Effector memory CD8-positive, alpha-beta T cell (primary cell): ENCODE measurements at places on chromosomes 5 and 9.

DNA sequence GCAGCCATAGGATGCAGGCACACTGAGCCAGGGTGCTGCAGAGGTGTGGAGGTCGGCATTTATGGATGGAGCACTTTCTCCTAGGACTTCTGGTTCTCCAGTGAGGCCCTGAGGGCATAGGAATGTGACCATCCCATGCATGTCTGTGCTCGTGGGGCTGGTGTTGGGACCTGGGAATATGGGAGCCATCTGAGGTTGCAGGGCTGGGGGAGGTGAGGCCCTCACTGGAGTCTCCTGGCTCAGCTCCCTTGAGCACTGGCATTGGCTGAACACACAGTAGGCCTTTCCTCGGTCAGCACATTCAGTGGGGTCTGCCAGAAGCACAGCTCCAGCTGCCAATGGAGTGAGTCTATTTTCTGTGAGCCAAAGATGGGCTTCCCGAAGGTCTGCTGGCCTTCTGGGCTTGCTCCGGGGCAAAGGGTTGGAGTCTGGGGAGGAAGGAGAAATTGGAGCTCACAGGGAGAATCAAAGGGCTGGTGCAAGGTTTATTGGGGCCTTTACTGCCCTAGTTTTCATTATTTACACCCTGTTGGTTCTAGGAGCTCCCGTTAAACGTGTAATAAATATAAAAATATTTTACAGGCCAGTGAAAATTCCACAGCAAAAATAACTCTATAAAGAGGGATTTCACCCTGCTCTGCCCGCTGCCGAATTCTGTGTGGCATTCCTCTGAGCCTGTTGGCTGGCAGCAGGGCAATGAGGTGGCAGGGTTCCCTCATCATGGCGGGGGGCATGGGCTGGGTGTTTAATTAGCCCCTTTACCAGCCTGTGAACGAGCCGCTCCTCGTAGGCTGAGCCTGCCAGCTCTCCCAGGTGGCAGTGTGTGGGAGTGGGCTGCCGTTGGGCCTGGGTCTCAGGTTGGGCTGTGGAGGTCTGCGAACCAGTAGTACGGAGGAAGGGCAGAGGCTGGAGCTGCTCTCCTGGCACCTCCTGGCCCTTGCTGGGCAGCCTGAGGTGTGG, 31.6 kb upstream of the PITX1 start:
- no peaks in the 10 kb centered on the region for H3K36me3 ChIP-seq
- H3K4me1 ChIP-seq, result no peaks in the 10 kb centered on the region
- no peak for DNase-seq

DNA sequence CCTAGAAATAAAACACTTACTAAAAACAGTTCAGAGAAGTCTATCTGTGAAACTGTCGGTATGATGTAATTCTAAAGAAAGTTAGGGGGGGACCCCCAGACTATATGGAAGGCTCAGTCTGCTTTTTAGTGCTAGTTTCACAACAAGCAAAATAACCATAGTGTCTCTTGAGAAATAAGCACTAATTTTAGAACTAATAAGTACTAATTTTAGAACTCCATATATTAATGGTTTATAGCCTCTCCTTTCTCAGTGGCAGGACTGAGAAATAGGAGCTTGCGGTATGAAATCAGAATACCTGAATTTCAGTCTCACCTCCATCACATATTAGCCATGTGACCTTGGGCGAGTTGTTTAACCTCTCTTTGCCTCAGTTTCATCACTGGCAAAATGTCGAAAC, 1.4 kb upstream of the PHF24 start:
- H3K27me3 ChIP-seq, result peaks cover 57% of the 10 kb centered on the region
- DNase-seq, result no peak
- no peak overlapping the region for H3K4me3 ChIP-seq
- no peaks in the 10 kb centered on the region for H3K36me3 ChIP-seq
- H3K4me1 ChIP-seq, result peaks cover 1% of the 10 kb centered on the region

- H3K4me3 ChIP-seq, result no peak overlapping the region
- no peak overlapping the region for H3K27ac ChIP-seq
- no peak for DNase-seq
- H3K36me3 ChIP-seq, result peaks cover 8% of the 10 kb centered on the region
Measured at GRCh38 chr5:168747987-168748777, 169.0 kb upstream of the PANK3 start.

GRCh38 chr9:20945269-20945668, 86.2 kb downstream of the HACD4 start:
- H3K4me3 ChIP-seq, result no peak overlapping the region
- peaks cover 2% of the 10 kb centered on the region for H3K4me1 ChIP-seq
- no peak overlapping the region for H3K27ac ChIP-seq
- H3K36me3 ChIP-seq, result peaks cover 3% of the 10 kb centered on the region
- DNase-seq, result no peak

GRCh38 chr5:40386289-40386688, 293.4 kb upstream of the PTGER4 start:
- H3K36me3 ChIP-seq, result peaks cover 3% of the 10 kb centered on the region
- no peaks in the 10 kb centered on the region for H3K27me3 ChIP-seq
- H3K4me1 ChIP-seq, result peaks cover 73% of the 10 kb centered on the region
- H3K4me3 ChIP-seq, result peak overlapping the region; percentile 44
- H3K27ac ChIP-seq, result peak overlapping the region; percentile 53

DNA sequence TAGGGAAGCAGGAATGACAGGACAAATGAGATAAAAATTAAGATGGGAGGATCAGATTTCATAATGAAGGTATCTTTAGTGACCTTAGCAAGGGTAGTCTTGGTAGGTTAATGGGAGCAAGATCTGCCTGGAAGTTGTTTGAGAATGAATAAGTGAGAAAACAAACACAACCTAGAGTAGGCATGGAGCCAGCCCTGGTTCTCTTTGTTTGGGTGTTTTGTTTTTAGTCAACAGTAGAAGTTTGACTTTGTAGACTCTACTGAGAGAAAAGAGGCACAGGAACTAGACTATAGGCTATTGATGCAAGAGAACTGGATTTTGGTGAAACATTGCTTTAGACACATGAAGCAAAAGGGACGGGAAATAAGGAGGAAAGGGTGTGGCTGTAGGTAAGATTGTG, 40.3 kb downstream of the KCNN2 start:
- H3K36me3 ChIP-seq, result no peaks in the 10 kb centered on the region
- no peak overlapping the region for H3K4me3 ChIP-seq
- H3K27ac ChIP-seq, result no peak overlapping the region
- no peaks in the 10 kb centered on the region for H3K4me1 ChIP-seq

GRCh38 chr9:136364942-136365774, 1.6 kb upstream of the DNLZ start:
- H3K27ac ChIP-seq, result no peak overlapping the region
- H3K4me3 ChIP-seq, result no peak overlapping the region
- H3K36me3 ChIP-seq, result peaks cover 3% of the 10 kb centered on the region
- DNase-seq, result no peak
- no peaks in the 10 kb centered on the region for H3K27me3 ChIP-seq

GRCh38 chr9:88326936-88327335, 61.3 kb upstream of the SPIN1 start:
- DNase-seq, result no peak
- H3K27me3 ChIP-seq, result no peaks in the 10 kb centered on the region
- H3K27ac ChIP-seq, result no peak overlapping the region
- H3K4me1 ChIP-seq, result peaks cover 25% of the 10 kb centered on the region
- H3K36me3 ChIP-seq, result no peaks in the 10 kb centered on the region

DNA sequence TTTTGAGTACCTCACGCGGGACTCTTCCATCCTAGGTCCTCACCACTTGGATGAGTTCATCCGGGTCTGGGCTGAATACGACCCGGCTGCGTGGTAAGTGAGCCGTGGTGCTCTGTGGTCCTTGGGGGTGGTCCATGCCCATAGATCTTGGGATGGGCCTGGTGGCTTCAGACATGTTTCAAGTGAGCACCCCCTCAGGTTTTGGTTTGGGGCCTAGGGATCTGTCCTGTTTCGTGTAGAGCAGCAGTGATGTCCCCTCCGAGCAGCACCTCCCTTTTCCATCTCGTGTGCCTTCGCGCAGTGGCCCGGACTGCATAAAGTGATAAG, 218.9 kb downstream of the CACNA1B start:
- no peak overlapping the region for H3K4me3 ChIP-seq
- DNase-seq, result no peak
- no peak overlapping the region for H3K27ac ChIP-seq
- H3K4me1 ChIP-seq, result no peaks in the 10 kb centered on the region
- H3K36me3 ChIP-seq, result peaks cover 2% of the 10 kb centered on the region

DNA sequence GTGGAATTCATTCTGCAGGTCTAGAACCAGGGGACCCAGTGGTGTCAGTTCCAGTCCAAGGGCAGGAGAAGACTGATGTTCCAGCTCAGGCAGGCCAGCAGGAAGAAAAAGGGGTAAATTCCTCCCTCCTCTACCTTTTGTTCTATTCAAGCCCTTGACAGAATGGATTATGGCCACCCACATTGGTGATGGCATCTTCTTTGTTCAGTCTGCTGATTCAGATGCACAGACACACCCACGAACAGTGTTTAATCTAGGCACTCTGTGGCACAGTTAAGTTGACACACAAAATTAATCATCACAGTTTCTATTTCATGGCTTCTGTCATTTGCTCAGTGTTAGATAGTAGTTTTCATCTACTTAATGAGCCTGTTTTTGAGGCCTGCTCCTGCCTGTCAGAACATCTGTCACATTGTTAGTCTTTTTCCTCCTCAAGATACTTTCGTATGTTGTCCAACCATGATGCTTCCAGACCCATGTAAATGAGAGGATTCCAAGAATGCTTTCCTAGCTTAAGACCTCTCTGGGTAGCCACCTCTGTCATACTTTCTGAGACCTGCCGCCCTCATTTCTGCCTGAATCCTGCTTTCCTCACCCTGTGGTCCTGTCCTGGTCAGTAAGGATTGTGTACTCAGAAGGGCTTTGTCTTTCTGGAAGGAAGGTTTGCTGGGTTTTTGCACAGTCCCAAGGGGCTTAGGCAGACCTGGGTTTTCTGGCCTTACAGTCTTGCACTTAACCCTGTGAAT, 72.5 kb downstream of the SPIN1 start:
- H3K36me3 ChIP-seq, result peaks cover 5% of the 10 kb centered on the region
- no peak overlapping the region for H3K4me3 ChIP-seq
- peaks cover 9% of the 10 kb centered on the region for H3K4me1 ChIP-seq
- no peaks in the 10 kb centered on the region for H3K27me3 ChIP-seq
- no peak overlapping the region for H3K27ac ChIP-seq

GRCh38 chr9:94270009-94270408, 10.9 kb downstream of the ZNF169 start:
- H3K27ac ChIP-seq, result no peak overlapping the region
- DNase-seq, result no peak
- peaks cover 11% of the 10 kb centered on the region for H3K36me3 ChIP-seq
- no peak overlapping the region for H3K4me3 ChIP-seq
- no peaks in the 10 kb centered on the region for H3K27me3 ChIP-seq
- peaks cover 9% of the 10 kb centered on the region for H3K4me1 ChIP-seq

DNA sequence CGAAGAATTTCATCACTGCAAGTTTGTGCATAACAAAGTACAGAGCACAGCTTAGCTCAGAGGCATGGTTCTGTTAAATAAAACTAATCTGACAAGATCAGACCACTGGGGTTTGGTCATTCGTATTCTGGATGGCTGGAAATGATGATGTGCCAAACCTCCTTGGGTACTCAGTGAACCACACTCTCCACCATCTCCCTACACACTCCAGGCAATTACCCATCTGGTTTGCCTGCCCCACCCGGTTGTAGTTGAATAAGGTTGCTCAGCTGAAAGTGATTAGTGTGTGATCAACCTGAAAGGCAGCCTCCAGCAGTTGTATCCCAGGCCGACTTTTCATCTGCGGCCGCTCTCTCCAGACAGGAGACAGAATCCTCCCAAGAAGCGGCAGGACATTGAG, 371.4 kb downstream of the TLE1 start:
- H3K27ac ChIP-seq, result no peak overlapping the region
- no peaks in the 10 kb centered on the region for H3K4me1 ChIP-seq
- H3K27me3 ChIP-seq, result no peaks in the 10 kb centered on the region
- H3K36me3 ChIP-seq, result no peaks in the 10 kb centered on the region
- no peak for DNase-seq

DNA sequence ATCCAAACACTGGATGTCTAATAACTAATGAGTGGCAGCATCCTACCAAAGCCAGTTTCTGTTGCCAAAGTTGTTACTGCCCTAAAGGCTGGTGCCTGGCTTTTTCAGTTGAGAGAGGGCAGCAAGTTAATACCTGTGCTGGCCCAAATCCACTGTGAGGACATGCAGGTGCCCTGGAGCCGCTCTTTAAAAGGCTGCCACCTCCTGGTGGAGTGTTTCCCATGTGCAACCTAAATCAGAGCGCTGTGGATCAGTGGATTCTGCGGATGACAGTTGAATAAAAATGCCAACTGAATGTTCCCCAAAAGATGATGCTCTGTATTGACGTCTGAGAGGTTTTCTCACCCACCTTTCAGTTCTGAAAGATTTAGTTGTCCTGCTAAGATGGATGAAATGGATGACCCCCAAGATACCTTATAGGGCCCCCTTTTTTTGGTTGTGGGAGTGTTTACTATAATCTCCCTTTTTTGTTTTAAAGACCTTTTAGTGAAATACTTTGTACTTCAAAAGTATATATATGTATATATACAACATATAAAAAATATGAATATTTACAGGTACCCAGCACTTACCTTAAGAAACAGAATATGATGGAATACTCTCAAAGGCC, 146.4 kb downstream of the EGFLAM start:
- H3K4me1 ChIP-seq, result no peaks in the 10 kb centered on the region
- DNase-seq, result no peak
- H3K27me3 ChIP-seq, result peaks cover 78% of the 10 kb centered on the region
- no peak overlapping the region for H3K4me3 ChIP-seq

GRCh38 chr5:78811121-78811817, 162.7 kb upstream of the LHFPL2 start:
- no peak overlapping the region for H3K4me3 ChIP-seq
- no peaks in the 10 kb centered on the region for H3K27me3 ChIP-seq
- H3K27ac ChIP-seq, result no peak overlapping the region
- peaks cover 3% of the 10 kb centered on the region for H3K36me3 ChIP-seq
- H3K4me1 ChIP-seq, result no peaks in the 10 kb centered on the region
- DNase-seq, result no peak

- no peaks in the 10 kb centered on the region for H3K27me3 ChIP-seq
- H3K4me3 ChIP-seq, result no peak overlapping the region
- H3K27ac ChIP-seq, result no peak overlapping the region
- H3K36me3 ChIP-seq, result peaks cover 29% of the 10 kb centered on the region
Measured at GRCh38 chr9:132673355-132673754, 3.1 kb downstream of the GTF3C4 start.

DNA sequence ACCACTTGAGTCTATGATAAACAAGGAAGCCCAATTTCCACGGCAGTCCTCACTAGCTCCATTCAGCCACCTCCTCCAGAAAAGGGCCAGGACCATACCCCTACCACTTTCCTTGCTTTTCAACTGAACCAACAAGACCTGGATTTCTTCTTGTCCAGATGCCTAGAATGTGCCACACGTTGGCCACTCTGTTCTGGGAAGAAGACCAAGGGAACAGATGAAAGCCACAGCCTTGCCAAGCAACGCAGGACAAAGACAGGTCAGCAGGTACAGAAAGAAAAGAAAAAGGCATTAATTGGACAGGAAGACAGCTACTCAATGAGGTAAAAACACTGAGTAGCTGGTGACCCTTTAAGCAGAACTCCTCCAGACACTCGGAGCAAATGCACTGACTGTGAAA, 2.2 kb downstream of the CCNJL start:
- H3K27me3 ChIP-seq, result peaks cover 96% of the 10 kb centered on the region
- H3K4me3 ChIP-seq, result no peak overlapping the region
- H3K36me3 ChIP-seq, result no peaks in the 10 kb centered on the region
- no peak for DNase-seq
- peaks cover 3% of the 10 kb centered on the region for H3K4me1 ChIP-seq

GRCh38 chr9:121682926-121683515, 31.6 kb downstream of the DAB2IP start:
- H3K4me3 ChIP-seq, result no peak overlapping the region
- H3K27ac ChIP-seq, result no peak overlapping the region
- H3K27me3 ChIP-seq, result peaks cover 66% of the 10 kb centered on the region
- H3K36me3 ChIP-seq, result no peaks in the 10 kb centered on the region
- DNase-seq, result no peak

- H3K36me3 ChIP-seq, result peaks cover 3% of the 10 kb centered on the region
- DNase-seq, result no peak
- peaks cover 3% of the 10 kb centered on the region for H3K4me1 ChIP-seq
- no peaks in the 10 kb centered on the region for H3K27me3 ChIP-seq
Measured at GRCh38 chr5:149756354-149756753, 26.2 kb downstream of the PPARGC1B start.
